Ecto neural progenitor cell (in vitro differentiated cells): ENCODE measurements at places on chromosomes 13 and 19.
A peak's percentile ranks its signal among the peaks of the same experiment; 100 is the strongest.

DNA sequence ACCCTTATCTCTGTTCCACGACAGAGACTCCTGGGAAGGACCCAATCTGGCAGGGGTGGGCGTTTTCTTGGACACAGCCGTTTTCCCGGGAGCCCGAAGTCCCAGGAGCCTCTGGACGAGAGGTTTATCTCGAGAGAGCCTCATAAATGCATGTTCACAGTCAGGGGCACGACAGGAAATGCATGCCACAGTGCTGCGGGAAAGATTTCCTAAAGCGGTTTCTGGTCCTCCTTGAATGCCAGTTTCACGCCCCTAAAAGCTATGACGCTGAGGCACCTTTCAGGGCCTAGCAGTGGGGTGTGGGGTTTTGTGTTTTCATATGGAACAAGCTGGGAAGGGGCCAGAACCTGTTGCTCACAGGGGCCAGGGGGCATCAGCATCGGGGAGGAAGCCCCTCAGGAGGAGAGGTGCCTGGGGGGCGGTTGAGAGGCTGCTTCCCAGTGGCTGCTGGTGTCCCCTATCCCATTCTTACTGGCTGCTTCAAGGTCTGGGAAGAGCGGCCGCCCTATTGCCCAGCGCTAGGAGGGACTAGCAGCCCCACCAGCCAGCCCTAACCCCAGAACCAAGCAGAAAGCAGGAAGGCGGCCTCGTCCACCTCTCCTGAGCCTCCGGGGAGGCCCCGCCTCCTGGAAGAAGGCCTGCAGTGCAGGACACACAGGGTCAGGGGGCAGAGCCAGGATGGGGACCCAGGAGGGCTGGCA is 157.0 kb downstream of the KDM4B start:
- no peak for DNase-seq

DNA sequence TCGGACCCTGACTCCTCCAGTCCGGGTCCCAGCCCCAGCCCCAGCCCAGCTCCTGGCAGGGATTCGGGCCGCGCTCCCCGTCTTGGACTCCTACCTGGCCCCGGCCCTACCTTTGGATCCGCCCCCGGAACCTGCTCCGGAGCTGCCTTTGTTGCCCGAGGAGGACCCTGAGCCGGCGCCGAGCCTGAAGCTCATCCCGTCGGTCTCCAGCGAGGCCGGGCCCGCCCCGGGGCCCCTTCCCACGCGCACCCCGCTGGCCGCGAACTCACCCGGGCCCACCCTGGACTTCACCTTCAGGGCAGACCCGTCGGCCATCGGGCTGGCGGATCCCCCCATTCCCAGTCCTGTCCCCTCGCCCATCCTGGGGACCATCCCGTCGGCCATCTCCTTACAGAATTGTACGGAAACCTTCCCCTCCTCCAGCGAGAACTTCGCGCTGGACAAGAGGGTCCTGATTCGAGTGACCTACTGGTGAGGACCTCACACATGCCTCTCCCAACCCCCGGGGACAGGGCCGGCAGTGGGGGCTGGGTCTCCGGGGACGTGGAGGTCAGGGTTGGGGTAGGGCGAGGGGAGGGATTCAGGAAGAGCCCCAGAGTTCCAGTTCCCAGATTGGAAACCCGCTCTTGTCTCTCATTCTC is 732 bp downstream of the SELENOV start:
- no peak for DNase-seq

GRCh38 chr13:86933676-86934075 is 737.5 kb upstream of the SLITRK5 start:
- DNase-seq: no peak

DNA sequence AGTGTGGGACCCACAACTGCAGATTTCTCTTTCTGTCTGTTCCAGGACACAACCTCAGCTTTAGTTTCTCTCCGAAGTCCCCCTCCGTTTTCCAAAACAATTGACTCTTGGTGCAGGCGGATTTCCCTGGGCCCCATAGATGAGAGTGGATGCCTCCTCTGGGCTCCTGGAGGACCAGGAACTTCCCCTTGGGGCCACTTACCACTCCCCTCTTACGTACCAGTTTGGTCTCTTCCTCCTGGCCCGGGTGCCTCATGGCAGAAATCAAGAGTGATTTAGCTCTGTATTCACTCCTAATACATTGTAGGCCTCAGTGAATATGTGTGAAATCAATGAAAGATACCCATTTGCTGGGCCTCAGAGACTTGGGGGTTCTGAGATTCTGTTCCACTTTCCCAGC is 34.4 kb downstream of the PPP2R1A start:
- DNase-seq: no peak

DNA sequence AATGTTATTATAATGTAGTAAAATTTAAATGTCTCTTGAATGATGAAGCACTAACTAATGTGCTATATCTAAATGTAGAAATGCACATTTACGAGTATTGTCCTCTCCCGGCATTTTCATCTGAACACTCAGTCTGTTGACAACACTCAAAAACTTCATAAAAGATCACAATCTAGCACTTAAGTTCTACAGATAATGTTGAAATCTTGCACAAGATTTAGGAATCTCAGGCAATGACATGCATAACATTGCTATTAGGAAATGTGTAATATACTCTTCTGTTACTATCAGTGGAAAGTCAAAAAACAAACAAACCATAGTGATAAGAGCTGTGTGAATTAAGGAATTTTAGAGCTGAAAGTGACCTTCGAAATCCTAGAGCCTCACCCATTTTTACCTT is 37.5 kb upstream of the XPO4 start:
- no peak for DNase-seq

DNA sequence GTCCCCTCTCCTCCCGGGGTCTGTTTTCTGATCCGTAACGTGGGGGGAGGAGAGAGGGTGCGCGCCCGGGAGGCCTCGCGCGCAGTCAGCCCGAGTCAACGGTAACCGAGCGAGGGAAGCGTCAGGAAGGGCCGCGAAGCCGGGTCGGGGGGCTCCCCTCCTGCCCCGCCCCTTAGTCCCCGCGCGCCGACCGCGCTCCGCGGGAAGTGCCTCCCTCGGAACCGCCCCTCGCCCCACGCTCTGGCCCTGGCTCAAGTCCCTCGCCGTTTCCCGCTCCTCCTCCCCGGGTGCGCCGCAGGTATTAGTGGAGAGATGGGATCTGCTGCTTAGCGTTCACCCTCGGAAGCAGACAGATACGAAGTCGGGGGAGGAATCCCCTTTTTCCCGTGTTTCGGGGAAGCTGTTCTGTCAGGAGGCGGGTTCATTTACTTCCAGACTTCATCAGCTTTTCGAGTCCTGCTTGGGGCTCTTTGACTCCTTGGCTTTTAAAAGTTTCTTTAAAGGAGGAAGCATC is 770 bp downstream of the HNRNPM start:
- peak; percentile 69 for DNase-seq

DNA sequence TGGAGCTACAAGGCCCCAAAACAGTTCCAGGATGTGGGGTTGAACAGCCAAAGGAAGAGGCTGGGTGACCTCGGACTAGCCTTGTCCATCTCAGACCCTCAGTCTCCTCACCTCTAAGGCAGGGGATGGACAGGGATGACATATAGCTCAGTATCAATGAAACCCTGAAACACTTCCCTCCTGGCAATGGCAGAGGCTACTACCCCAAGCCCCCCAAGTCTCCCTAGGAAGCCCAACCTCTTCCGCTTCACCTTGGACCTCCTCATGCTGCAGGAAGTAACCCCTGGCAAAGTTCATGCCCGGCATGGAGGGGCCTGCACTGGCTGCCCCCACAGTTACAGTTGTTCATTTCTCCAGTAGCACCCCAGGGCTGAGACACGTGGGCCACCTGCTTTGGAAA is 10.6 kb downstream of the CCDC97 start:
- DNase-seq: no peak

DNA sequence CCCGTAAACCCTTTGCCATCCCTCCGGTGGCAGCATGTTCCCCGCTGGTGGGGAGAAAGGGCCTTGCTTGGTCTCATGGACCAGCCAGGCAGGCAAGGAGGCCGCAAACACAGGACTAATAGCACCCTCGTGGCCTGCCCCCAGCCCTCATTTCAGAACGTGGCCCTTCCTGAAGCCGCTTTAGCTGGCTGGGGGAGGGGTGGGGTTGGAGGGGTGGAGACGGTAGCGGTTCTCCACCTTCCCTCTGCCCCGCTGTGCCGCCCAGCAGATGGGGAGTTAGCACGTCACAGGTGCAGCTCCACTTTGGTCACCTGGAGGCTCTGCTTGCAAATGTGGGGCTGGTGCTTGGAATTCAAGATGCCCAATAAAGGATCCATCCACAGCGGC is 59.3 kb upstream of the URI1 start:
- DNase-seq: no peak

DNA sequence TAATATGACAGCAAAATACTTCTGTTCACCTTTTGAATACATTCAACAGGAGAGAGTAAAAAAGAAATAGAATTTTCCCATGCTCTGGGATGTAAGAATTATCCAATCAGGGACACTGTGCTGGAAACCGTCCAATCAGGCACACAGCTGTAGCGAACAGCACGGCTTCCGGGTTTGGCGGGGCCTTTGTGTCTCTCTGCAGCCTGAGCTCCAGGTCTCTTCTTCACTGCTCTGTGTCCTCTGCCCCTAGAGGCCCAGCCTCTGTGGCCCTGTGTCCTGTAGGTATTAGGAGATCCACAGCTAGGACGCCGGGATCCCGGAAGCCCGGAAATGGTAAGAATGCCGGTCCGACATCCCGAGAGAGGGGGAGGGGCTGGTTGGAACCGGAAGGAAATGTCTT is 92.7 kb downstream of the ZNF737 start:
- DNase-seq: no peak

- DNase-seq: peak; percentile 94
These were observed 2.0 kb downstream of the ETV2 start for GRCh38 chr19:35643255-35644205.

- DNase-seq: no peak
These were observed 149.5 kb downstream of the SLITRK1 start for GRCh38 chr13:83732755-83733154.

DNA sequence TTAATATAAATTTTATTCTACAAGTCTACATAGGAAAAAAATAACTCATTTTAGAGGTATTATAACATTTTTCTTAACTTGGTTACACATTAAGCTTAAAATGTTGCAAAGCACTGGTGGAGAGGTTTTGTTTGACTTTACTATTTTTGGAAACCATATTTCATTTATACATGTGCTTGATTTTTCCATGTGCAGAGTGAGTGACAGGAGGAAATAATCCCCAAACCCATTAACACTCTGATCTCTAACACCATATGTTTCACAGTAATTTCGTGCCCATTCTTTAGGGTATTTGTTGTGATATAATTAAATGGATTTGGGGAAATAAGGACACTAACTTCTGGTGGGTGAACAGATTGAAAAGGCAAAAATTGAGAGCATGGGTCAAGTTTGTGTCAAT is 2124.4 kb upstream of the PCDH20 start:
- no peak for DNase-seq

DNA sequence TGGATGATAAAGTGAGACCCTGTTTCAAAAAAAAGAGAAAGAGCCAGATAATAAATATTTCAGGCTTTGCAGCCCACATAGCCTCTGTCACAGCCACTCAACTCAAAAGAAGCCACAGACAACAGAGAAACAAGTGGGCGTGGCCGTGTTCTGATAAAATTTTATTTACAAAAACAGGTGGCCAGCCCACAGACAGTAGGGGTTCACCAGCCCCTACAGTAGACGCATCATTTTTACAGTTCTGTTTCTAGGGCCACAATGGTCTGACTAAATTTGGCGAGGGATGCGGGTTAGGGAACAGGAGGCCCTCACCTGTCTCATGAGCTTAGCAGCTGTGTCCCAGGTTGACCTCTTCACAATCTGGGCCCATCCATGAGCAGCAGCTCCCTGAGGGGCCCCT is 59.5 kb downstream of the ARHGEF18 start:
- DNase-seq: no peak

DNA sequence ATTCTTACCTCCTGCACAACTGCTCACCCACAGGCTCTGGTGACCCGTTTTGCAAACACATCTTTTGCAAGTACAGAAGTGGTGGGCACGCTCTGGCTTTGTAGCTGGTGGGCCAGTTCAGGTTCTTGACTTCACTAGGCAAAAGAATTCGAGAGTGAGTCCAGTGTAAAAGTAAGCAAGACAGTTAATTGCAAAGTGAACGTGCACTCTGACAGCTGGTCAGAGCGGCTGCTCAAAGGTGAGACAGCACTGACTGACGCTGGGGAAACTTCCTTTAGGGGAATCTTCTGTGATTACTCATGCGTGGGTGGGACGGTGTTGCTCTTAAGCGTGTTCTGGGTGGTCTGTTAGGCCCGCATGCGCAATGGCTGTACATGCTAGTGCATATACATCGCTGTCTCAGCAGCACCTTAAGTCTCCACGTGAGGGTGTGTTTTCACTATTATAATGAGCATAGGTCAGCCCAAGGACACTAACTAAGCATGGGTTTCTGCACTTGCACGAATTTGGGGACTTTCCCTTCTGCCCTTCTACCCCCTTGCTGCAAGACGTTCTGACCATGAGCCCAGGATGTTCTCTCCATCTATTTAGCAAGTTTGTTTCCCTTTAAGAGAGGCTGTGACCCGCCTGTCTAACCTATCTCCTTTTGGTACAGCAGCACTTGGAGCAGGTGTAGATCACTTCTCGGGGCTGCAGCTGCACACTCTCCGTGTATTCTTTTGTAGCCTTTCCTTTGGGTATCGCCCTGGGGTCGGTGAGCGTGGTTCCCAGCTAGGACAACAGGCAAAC is 30.2 kb upstream of the CD33 start:
- DNase-seq: no peak

DNA sequence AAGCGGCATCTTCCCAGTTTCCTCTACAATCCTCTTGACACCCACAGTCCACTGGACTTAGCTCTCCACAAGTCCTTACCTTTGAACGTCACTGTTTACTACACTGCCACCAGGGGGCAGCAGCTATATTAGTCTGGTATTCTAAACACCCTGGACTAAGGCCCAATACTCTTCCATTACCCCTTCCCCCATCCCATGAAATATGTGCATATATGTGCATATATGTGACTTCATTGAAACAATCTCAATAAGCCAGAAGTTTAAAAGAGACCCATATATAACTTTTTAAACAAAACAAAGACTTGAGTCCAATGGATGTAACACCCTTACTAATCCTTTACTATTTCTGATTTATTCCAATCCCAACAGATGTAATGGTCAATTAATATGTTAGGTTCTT is 15.5 kb downstream of the GGACT start:
- peak; percentile 66 for DNase-seq

DNA sequence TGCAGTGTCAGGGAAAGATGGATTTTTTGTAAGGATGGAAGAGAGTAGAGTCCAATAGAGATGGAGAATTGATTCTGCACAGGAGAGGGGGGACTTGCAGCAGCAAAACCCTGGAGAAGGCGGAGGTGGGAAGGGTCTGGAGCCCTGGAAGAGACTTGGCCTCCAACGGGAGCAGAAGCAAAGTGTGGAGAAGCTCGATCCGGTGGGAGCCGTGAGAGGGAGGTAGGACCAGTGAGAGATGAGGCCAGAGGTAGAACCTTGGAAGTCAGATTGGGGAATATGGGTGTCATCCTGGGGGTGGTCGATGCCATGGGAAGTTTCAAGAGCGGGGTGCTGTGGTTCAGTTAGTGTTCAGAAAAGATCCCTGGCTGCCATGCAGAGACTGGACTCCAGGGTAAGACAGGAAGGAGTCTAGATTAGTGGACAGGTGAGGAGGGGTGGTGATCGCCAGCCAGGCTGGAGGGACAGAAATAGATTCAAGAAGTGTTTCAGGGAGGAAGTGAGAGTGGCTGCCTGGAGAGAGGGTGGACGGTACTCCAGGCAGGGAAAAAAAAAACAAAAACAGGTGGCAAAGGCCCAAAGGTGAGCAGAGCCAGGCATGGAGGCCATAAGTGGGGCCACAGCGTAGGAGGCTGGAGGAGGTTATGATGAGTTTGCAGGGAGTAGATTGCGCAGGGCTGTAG is 2.6 kb downstream of the PPP5C start:
- DNase-seq: no peak

GRCh38 chr13:22454586-22454985 is 726.2 kb upstream of the SGCG start:
- no peak for DNase-seq

- DNase-seq: no peak
These were observed 434.7 kb downstream of the FOXO1 start for GRCh38 chr13:40231751-40232150.
